Central memory CD4-positive, alpha-beta T cell (primary cell): ENCODE measurements at places on chromosomes 7 and 10.

GRCh38 chr7:139989366-139990141, 73.2 kb downstream of the PARP12 start:
- DNase-seq: no peak

DNA sequence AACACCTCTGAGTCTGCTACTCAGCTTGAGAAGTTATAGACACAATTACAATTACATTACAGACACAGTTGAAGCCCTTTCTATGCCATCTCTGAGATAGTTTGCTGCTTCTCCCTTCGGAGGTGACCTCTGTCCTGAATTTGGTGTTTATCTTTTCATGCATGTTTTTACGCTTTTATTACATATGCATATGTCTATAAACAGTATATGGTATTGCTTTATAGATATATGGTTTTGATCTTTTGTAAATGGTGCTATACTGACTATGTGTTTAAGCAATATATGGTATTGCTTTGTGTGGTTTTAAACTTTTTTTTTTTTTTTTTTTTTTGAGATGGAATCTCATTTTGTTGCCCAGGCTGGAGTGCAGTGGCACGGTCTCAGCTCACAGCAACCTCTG, 48.4 kb downstream of the HK1 start:
- no peak for DNase-seq

DNA sequence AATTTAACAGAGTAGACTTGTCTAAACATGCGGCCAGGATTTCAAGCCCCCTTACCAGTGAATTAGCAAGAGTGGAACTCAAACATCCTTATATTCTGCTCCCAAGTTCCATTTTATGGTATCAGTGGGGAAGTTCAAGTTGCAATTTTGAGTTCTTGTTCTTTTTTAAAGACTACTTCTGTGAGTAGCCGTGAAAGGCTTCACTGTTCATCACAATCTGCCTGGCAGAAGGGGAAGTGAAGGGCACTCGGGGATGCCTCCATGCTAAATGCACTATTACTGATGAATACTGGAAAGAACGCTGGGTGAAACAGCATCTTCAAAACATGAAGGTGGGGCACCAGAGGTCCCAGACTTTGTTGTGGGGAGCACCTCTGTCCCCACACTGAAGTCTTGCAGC, 22.4 kb upstream of the FGL2 start:
- DNase-seq: no peak

DNA sequence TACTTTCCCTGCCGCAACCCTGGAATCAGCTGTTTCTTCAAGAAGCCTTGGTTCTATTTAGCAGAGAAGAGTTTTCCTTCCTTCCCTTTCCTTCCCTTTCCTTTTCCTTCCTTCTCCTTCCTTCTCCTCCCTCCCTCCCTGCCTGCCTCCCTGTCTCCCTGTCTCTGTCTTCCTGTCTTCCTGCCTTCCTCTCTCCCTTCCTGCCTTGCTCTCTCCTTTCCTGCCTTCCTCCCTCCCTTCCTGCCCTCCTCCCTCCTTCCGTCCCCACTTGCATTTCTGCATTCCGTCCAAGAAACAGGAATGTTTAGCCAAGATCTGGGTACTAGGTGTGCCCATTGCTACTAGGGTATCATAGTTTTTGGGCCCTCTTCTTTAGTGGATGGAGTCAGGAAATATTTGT, 21.9 kb downstream of the SND1 start:
- no peak for DNase-seq

GRCh38 chr7:30159163-30159562, 24.4 kb downstream of the MTURN start:
- DNase-seq: no peak

DNA sequence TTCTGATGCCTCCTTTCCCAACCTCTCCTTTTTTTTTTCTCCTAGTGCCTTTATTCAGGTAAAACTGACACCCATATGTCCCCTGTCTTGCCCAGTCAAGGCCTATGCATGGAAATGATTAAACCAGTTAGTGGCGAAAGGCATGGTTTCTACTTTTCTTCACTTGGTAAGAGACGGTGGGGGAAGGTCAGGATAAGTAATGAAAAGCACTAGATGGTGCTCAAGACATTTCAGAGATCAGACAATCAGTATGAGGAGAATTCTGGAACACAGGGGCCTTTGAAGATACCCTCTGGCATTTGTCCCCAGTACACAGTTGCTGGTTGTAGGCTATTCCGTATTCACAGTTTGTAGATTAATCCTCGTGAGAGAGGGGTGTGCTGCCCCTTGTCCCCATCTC, 121.2 kb downstream of the RTKN2 start:
- no peak for DNase-seq

DNA sequence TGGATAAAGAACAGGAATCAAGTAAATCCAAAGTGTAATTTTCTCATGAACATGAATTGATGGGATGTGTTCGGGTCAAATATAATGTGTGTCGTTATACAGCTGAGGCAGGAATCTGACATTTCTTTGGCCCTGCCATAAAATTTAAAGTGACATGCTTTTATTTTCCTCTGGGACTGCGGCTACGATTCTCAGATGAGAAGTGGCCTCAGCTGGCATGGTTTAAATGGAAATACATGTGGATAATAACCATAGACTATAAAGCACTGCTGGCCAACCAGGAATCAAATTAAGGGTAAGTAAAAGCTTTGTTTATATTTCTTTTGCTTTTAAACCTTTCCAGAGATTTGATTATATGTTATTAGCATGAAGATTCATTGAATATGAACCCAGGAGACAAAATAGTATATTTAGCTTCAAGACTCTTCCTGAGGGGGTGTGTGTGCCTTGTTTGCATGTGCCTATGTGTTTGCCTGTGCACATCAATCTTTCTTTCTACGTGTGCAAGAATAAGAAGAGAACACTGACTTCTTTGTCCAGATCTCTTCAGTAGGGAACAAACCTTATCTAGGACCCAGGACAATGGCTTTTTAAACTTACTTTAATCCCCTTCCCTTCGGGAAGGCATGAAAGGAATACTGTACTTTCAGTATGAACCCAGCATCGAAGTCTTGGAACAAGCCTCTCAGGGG, 629.0 kb upstream of the PFKP start:
- DNase-seq: no peak

- no peak for DNase-seq
Observed at GRCh38 chr7:20152511-20152910, 64.7 kb downstream of the MACC1 start.

DNA sequence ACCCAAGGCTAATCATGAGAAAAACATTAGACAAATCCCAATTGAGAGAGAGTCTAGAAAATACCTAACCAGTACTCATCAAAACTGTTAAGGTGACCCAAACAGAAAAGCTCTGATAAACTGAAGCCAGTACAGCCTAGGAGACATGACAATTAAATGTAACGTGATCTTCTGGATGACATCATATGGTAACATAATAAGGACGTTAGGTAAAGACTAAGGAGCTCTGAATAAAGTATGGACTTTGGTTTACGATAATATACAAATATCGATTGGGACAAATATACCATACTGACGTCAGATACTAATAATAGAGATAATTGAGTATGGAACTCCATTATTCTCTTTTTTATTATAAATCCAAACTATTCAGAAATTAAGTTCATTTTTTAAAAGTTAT, 561.1 kb upstream of the STEAP1 start:
- DNase-seq: no peak

DNA sequence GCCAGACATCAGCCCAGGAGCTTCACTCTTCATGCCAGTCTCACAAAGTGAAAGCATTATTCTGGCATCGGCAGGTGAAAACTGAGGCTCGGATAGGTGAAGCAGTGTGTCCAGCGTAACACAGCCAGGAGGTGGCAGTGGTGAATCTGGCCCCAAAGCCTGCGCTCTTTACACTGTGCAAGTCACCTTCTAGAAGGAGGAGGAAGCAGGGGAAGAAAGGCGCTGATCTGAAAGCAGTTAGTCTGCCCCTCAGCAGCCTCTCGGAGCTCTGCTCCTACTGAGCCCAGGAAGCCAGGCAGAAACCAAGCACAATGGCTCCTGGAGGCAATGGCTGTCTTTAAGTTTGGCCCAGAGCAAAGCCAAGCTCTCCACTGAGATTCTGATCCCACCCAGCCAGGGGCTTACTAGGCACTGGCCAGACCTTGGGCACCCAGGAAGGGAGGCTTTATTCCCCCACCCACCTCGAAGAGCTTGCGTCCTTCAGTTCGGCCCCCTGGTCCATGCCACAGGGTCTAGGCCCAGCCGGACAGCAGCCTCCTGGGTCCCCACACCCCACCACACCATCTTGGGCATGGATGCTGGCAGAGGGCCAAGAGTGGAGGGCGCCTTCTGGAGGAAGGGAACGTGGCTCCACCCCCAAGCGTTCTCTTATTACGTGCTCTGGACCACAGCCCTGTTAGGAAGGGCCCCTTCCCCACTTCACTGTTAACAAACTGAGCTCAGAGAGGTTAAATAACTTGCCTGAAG, 104.5 kb downstream of the GRID1 start:
- no peak for DNase-seq

- no peak for DNase-seq
Observed at GRCh38 chr10:7157091-7157490, 253.7 kb downstream of the SFMBT2 start.

- DNase-seq: no peak
Observed at GRCh38 chr10:68586606-68587305, 26.6 kb downstream of the TET1 start.

- no peak for DNase-seq
Observed at GRCh38 chr10:36640626-36641025, 484.8 kb upstream of the ANKRD30A start.

DNA sequence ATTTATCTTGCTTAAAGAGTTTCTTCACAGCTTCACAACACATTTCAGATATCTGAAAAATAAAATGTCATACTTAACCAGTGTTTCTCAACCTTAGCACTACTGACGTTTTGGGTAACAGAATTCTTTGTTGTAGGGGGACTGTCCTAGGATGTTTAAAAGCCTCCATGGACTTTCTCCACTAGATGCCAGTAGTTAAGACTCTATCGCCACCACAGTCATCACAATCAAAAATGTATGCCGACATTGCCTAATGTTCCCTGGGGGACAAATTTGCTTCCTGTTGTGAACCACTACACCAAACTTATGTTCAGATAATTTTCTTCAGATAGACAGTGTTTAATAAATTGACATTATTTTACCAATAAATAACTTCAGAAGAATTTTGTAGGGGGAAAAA, 13.4 kb downstream of the NOC3L start:
- no peak for DNase-seq

- no peak for DNase-seq
Observed at GRCh38 chr7:46515844-46516590, 594.9 kb upstream of the IGFBP3 start.

DNA sequence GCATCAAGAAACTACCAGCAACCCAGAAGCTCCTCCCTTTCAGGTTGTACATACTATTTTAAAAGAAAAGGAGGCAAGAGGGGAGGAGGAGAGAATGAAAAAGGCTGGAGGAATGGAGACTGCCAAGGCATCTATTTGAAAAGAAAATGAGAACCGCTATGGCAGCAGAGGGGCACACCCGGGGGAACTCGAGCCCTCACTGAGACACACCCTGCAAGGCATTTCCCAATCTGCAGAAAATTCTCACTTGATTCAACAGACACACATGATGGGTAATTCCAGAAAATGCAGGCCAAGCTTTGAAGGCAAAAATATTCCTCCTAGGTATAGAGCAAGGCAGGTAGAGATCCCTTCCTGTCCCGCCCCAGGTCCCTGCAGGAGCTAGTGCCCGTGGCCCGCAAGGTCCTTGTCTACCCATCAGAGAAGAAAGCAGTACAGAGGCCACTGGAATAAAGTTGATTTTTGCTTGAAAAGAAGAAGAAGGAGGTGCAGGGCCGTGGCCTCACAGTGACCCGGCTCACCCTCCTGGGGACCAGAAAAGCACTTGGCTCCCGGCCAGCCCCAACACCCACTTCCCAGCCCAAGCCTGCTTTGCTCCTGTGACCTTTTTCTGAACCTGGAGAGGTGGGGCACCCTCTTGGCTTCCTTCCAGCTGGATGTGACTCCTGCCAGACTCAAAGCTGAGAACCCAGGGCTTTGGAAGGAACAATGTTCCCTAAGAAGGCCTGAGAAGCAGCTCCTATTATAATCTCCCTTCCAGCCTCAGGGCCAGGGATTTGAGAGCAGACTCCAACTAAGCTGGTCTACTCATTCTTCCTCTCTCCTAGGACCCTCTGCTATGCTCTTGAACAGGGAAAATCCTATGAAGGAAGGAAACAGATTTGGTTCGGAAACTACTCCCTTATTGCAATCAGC, 6.2 kb upstream of the PIK3CG start:
- DNase-seq: no peak

- no peak for DNase-seq
Observed at GRCh38 chr7:75533926-75534325, 41.8 kb downstream of the SPDYE5 start.

GRCh38 chr7:278081-278480, 11.9 kb upstream of the FOXL3 start:
- no peak for DNase-seq

DNA sequence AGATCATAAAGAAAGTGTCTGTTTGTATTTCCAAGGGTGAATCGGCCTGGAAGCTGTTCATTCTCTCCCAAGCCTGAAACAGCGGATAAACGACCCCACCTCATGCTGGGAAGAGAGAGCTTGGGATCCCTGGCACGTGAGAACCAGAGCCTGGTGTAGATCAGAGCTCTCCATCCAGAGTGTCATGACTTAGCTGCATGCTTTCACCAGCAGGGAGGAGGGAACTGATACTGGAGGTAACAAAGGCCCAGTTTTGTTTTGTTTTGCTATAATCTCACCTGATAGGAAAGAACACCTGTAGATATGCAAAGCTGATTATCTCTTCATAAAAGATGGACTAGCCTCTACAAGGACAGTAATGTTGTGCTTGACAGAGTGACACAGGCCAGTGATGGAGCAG, 236.6 kb downstream of the POM121L12 start:
- no peak for DNase-seq

DNA sequence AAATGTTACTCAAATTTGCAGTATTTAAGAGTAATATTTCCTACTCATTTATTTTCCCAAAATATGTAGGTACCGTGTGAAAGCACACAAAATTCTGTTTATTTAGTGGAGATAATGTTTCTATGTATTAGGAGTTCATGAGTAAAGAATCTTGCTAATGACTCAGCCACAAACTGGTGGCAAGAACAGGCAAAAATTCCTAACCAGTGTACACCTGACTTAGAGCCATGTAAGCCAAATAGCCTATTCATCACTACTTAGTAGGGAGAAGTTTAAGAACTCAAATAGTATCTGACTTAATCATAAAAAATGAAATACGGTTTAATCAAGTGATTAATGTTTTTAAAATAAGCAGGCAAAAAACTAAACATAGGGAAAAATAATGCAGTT, 169.0 kb downstream of the SRPK2 start:
- DNase-seq: no peak

GRCh38 chr10:90288391-90288933, 569.4 kb downstream of the HTR7 start:
- DNase-seq: no peak

DNA sequence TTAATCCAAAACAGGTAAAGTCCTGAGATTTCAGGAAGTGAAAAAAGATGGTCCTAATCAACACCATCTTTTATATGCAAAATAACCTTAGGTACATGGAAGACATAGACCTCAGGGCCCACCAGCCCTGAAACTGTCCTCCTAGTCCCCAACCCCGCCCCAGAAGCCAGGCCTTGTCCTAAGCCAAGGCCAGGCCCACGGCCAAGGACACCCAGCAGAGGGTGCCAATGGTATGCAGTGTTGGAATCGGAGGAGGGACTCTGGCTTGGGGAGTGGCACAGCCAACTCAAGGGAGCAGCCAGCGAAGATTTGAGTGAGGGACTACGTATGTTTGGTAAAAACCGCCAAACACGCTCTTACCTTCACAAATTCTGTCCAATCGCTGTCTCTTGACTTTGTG, 96.7 kb downstream of the ZRANB1 start:
- no peak for DNase-seq

- DNase-seq: no peak
Observed at GRCh38 chr10:51224671-51225161, 150.4 kb downstream of the PRKG1 start.

- no peak for DNase-seq
Observed at GRCh38 chr7:2012981-2013380, 219.8 kb downstream of the MAD1L1 start.
